ENCODE measurements at places on chromosomes 12 and 14.

GRCh38 chr14:46488374-46488773 is 163.2 kb downstream of the RPL10L start:
- H3K27ac ChIP-seq: no peak overlapping the region
- H3K27me3 ChIP-seq: no peaks in the 10 kb centered on the region

- DNase-seq: no peak
- no peak overlapping the region for H3K27ac ChIP-seq
- no peak overlapping the region for H3K4me3 ChIP-seq
- H3K27me3 ChIP-seq: no peaks in the 10 kb centered on the region
- no peaks in the 10 kb centered on the region for H3K36me3 ChIP-seq
- H3K4me1 ChIP-seq: no peaks in the 10 kb centered on the region
Observed at GRCh38 chr12:108432423-108433121, 82.5 kb upstream of the FICD start.

GRCh38 chr12:93676408-93677194 is 574 bp upstream of the CRADD start:
- no peaks in the 10 kb centered on the region for H3K27me3 ChIP-seq
- peaks cover 13% of the 10 kb centered on the region for H3K4me1 ChIP-seq
- peak overlapping the region; percentile 97 for H3K27ac ChIP-seq
- DNase-seq: no peak

DNA sequence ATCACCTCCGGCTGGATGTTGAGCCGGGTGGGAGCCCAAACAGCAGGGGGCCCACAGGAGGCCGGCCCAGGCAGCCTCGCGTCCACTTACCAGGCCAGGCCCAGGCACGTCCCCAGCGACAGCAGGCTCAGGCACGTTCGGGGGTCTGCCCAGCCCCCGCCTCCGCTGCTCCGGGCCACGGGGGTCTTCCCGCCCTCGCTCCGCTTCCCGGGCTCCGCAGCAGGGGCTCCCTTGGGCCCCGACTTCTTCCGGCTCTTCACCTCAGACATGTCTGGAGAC is 216 bp downstream of the IKBIP start:
- no peaks in the 10 kb centered on the region for H3K27me3 ChIP-seq
- peaks cover 5% of the 10 kb centered on the region for H3K4me1 ChIP-seq
- H3K36me3 ChIP-seq: peaks cover 9% of the 10 kb centered on the region
- peak overlapping the region; percentile 95 for H3K27ac ChIP-seq

DNA sequence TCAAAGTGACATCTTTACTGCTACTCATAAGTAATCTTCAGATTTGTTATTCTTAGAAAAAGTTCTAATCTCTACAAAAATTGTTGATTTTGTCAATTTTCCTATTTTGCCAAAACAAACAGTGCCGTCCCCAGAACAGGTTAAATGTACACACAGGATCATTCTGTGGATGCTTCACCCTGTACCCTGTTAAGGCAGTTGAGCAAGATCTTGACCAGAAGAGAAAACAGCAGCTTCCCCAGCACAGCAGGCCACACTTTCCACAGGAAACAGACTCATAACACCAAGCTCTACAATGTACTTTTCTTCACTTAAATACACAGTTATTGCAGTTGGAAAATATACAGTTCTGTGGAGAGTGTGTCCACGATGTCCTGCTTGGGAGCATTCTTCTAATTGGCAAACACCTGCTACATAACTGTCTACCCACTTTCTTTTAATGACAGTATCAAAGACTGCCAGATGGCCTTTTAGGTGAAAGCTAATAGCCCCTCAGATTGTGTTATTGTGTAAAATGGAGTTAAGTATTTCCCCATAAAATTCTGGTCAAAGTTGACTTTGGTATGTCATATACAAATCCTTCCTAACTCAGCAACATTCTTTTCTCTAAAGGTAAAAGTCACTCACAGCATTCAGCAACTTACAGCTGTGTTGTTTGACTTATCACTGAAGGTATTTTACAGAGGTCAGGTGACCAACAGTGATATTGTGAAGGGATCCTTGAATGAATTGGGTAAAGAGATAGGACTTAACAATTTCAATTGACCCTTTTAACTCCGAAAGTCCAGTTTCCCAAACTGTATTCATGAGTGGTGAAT is 77.0 kb downstream of the SEC23A start:
- DNase-seq: no peak
- peaks cover 17% of the 10 kb centered on the region for H3K4me1 ChIP-seq
- no peak overlapping the region for H3K4me3 ChIP-seq
- peak overlapping the region; percentile 25 for H3K27ac ChIP-seq
- no peaks in the 10 kb centered on the region for H3K36me3 ChIP-seq

DNA sequence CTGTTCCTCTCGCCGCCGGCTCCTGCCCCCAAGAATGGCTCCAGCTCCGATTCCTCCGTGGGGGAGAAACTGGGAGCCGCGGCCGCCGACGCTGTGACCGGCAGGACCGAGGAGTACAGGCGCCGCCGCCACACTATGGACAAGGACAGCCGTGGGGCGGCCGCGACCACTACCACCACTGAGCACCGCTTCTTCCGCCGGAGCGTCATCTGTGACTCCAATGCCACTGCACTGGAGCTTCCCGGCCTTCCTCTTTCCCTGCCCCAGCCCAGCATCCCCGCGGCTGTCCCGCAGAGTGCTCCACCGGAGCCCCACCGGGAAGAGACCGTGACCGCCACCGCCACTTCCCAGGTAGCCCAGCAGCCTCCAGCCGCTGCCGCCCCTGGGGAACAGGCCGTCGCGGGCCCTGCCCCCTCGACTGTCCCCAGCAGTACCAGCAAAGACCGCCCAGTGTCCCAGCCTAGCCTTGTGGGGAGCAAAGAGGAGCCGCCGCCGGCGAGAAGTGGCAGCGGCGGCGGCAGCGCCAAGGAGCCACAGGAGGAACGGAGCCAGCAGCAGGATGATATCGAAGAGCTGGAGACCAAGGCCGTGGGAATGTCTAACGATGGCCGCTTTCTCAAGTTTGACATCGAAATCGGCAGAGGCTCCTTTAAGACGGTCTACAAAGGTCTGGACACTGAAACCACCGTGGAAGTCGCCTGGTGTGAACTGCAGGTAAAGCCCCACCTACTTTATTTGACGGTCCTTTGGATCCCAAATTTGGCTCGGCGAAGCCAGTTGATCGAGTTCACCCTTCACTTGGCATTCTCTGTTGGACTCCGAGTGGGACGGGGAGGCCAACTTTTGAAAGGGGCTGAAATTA is 1.5 kb downstream of the WNK1 start:
- DNase-seq: peak; percentile 32
- no peaks in the 10 kb centered on the region for H3K36me3 ChIP-seq
- peak overlapping the region; percentile 99 for H3K4me3 ChIP-seq
- peaks cover 28% of the 10 kb centered on the region for H3K4me1 ChIP-seq
- H3K27ac ChIP-seq: peak overlapping the region; percentile 92

- no peak overlapping the region for H3K27ac ChIP-seq
- no peaks in the 10 kb centered on the region for H3K4me1 ChIP-seq
- H3K27me3 ChIP-seq: no peaks in the 10 kb centered on the region
- no peak overlapping the region for H3K4me3 ChIP-seq
- H3K36me3 ChIP-seq: no peaks in the 10 kb centered on the region
Observed at GRCh38 chr12:102300824-102301461, 103.3 kb upstream of the PMCH start.

DNA sequence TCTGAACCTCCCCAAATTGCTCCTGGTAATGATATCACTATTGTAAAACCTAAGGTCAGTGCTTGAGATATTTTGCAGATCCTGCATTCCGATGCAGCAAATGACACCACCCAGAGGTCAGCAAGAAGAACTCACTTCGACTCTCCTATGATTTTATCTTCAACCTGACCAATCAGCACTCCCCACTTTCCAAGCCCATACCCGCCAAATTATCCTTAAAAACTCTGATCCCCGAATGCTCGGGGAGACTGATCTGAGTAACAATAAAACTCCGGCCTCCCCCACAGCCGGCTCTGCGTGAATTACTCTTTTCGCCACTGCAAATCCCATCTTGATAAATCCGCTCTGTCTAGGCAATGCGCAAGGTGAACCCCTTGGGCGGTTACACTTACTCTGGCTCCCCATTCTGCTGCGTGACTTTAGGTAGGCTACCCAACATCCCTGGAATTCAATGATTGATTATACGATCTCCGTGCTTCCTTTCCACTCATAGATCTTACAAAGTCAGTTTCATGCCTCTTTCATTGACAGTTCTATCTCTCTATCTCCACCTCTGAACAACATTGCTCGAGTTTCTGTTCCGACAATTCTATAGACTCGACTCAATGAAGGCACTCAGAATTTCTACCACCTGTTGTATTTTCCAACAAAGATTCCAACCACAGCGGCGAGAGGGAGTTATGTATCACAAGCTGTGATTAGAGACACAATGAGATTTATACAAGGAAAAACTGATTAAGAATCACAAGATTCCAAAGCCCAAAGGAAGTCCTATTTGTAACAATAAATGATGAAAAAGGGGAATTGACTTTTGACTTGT is 939 bp downstream of the NPC2 start:
- H3K27me3 ChIP-seq: no peaks in the 10 kb centered on the region
- peak overlapping the region; percentile 98 for H3K27ac ChIP-seq
- H3K36me3 ChIP-seq: peaks cover 3% of the 10 kb centered on the region
- DNase-seq: peak; percentile 44
- peak overlapping the region; percentile 71 for H3K4me3 ChIP-seq

- peaks cover 20% of the 10 kb centered on the region for H3K4me1 ChIP-seq
- no peak overlapping the region for H3K4me3 ChIP-seq
- H3K27ac ChIP-seq: peak overlapping the region; percentile 72
- H3K27me3 ChIP-seq: no peaks in the 10 kb centered on the region
Observed at GRCh38 chr14:96817750-96818666, 20.8 kb downstream of the VRK1 start.

DNA sequence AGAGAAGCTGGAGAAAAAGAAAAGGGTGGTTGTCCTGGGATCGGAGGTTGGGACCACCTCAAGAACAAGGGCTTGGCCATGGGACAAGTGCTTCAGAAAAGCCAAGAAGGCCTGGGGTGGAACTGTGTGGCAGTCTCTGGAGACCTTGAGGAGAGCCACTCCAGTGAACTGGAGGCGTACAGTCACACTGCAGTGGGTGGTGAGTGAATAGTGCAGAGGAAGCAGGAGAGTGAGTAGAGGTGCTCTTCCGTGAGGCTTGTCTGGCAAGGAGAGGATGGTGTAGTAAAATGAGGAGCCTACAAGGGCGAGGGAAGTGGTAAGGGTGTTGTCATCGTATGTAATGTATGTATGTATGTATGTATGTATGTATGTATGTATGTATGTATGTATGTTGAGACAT is 20.9 kb downstream of the RASSF3 start:
- H3K27me3 ChIP-seq: no peaks in the 10 kb centered on the region
- no peak overlapping the region for H3K27ac ChIP-seq
- H3K4me1 ChIP-seq: peaks cover 6% of the 10 kb centered on the region
- no peak overlapping the region for H3K4me3 ChIP-seq
- no peak for DNase-seq

GRCh38 chr12:2297004-2297403 is 244.2 kb downstream of the CACNA1C start:
- peak overlapping the region; percentile 4 for H3K27ac ChIP-seq
- H3K4me1 ChIP-seq: peaks cover 35% of the 10 kb centered on the region
- no peaks in the 10 kb centered on the region for H3K27me3 ChIP-seq
- no peak overlapping the region for H3K4me3 ChIP-seq
- DNase-seq: no peak

DNA sequence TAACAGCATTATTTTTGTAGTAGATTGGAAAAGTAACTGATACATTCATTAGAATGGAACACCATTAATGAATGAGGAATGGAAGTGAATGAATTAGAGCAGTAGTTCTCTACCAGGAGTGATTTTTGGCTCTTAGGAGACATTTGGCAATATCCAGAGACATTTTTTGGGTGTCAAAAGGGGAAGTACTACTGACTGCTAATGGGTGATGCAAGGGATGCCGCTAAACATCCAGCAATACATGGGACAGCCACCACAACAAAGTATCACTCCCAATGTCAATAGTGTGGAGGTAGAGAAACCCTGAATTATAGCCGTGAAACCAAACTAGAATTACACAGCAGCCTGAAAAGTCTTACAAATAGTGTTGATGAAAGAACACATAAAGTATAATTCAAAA is 1.5 kb downstream of the CHURC1 start:
- H3K27me3 ChIP-seq: no peaks in the 10 kb centered on the region
- no peak for DNase-seq
- no peak overlapping the region for H3K4me3 ChIP-seq
- H3K36me3 ChIP-seq: no peaks in the 10 kb centered on the region
- peaks cover 18% of the 10 kb centered on the region for H3K4me1 ChIP-seq

DNA sequence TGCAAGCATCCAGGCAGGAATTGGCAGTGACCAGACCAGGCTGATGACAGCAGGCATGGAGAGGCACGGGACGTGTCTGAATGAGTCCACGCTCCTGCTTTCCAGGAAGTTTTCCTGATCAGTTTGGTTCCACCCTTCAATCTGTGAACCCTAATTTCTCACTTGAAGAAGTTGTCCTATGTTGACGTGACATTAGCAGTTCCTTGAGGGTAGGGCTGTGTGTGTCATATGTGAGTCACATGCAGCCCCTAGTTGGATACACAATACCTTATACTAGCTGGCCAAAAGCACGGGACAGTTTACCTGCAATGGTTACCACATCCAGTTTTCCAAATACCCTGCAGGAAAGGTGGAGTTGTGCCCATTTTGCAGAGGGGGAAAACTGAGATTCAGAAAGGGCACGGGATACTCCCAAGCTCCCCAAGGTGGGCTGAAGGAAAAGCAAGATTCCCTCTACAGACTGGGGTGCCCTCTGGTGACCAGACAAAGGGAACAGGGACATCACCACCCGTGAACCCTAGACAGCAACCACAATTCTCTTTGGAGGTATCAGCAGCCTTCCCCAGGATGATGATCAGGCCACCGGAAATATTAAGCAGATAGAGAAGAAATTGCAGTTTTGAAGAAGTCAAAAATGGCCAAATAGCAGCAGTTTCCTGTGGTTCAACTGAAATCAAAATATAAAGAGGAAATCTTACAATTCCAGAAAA is 194.5 kb downstream of the PHETA1 start:
- no peaks in the 10 kb centered on the region for H3K36me3 ChIP-seq
- H3K27ac ChIP-seq: no peak overlapping the region
- H3K4me1 ChIP-seq: no peaks in the 10 kb centered on the region
- DNase-seq: peak; percentile 17
- H3K27me3 ChIP-seq: no peaks in the 10 kb centered on the region

- H3K27ac ChIP-seq: no peak overlapping the region
- H3K4me1 ChIP-seq: no peaks in the 10 kb centered on the region
- DNase-seq: no peak
- H3K4me3 ChIP-seq: no peak overlapping the region
Observed at GRCh38 chr14:65396082-65396910, 16.2 kb upstream of the FUT8 start.

DNA sequence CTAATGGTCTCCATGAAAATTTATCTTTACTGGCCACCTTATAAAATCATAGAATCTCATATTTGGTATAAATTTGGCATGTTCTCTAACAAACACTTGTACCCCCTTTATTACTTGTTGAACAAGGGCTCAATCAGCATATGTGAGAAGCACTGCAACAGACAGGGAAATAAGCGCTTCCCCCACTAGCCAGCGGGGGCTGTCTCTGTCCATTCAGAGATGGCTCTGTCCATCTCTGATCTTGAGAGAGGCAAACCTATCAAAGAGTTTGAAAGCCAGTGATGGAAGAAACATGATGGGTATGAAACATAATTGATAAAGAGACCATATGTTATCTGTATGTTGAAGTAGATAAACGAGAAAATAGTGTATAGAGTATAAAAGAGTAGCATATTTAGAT is 326.8 kb downstream of the PDZRN4 start:
- no peaks in the 10 kb centered on the region for H3K27me3 ChIP-seq
- no peaks in the 10 kb centered on the region for H3K36me3 ChIP-seq
- H3K27ac ChIP-seq: no peak overlapping the region
- DNase-seq: peak; percentile 4
- peaks cover 9% of the 10 kb centered on the region for H3K4me1 ChIP-seq

- peaks cover 46% of the 10 kb centered on the region for H3K27me3 ChIP-seq
- no peak overlapping the region for H3K27ac ChIP-seq
- H3K36me3 ChIP-seq: no peaks in the 10 kb centered on the region
- no peak for DNase-seq
Observed at GRCh38 chr12:27094726-27095125, 12.3 kb upstream of the C12orf71 start.

Measured in cardiac muscle cell (in vitro differentiated cells and primary cell).